ENCODE measurements at places on chromosomes 2 and 18.

DNA sequence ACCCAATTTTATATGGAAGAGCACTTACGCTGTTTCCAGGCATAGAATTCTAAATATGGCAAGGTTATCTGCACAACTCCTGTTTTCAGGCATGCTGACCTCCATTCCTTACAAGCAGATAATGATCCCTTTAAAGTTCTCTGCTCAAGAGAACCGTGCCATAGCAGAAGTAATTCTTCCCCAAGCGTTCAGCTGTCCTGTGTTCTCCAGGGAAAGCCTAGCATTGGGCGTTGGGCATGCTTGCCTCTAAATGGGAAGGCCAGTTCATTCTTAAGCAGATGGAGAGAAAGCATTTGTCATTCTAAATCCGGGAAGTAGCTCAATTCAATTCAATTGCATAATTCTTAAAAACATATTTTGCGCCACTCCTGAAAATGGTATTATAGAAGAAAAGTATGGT lies 55.7 kb upstream of the EML4 start:
- DNase-seq: no peak

- DNase-seq: no peak
These were observed 261.0 kb downstream of the ARHGAP15 start for GRCh38 chr2:143390171-143390570.

DNA sequence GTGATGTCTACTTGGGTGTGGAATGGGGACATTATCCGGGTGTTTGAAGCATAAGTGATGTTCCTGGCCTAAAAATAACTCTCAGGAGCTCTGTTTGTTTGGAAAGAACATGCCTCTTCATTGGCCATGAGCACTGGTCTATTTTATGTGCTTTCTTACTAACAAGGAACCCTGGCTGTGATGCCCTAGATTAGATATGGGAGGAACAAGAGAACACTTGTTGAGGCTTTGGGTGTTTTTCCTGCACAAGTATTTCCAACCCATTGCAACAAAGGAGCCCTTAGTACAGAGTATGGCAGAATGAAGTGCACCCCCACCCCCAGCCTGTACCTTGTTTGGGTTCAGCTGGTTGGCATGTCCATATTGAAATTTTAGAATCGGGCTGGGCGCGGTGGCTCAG lies 95.9 kb downstream of the SLC4A3 start:
- DNase-seq: no peak

GRCh38 chr2:85184990-85185389 lies 51.8 kb downstream of the TCF7L1 start:
- no peak for DNase-seq

GRCh38 chr2:14936426-14936825 lies 303.9 kb downstream of the LRATD1 start:
- no peak for DNase-seq

- DNase-seq: no peak
These were observed 14.7 kb upstream of the BCL11A start for GRCh38 chr2:60567919-60568768.

DNA sequence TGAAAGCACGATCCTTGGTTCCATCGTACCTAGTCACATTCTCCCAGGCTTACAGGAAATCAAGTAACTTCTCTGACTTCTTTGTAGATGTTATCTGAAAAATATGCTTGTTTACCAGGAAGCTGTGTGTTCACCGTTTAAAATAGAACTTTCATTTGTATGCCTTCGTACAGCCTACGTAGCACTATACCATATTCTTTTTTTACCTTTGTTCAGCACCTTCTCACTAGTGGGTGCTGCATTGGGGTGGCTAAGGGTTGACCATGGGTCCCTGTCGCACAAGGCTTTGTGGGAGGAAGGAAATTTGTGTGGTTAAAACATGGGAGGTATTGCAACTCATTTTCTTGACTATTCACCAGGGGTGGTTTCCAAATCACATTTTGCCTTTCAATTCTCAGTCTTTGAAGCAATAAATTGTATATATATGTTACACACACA lies 16.6 kb downstream of the MALT1 start:
- peak; percentile 55 for DNase-seq

DNA sequence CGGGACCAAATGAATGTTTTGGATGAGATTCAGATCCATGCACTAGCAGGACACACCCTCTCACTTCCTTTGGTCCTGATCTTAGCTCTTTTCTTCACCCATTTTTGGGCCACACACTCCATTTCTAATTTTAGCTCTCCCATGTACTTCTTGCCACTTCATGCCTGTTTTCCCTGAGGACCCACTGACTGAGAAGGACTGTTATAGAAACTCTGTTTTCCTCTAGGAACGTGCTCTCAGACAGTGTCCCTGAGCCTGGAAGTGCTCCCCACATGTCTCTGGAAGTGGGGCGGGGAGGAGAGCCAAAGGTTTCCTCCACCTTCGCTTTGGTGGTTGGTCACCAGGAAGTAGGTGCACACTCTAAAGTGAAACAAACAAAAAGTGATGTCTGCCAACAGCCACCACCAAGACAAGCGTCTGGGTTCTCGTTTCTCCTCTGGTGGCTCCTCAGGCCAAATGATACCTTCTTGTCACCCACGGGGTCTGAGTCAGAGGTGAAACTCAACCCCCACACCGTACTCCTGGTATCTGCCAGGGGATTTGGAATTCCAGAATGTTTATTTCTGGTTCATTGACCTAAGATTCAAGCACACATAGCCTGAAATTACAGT lies 74.7 kb downstream of the MERTK start:
- no peak for DNase-seq

DNA sequence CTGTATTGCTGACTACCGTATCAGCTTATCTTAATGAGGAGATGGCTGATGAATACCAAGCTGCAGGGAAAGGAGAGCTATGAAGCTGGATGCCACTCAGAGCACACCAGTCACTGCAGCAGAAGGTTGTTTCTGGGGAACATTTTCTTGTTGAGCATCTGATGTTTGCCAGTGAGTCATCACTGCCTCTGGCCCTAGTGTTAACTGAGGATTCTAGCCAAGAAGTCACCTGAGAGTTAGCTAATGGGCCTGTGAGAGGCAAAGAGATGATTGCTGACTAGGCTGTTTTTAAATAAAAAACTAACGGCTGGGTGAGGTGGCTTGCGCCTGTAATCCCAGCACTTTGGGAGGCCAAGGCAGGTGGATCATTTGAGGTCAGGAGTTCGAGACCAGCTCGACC lies 37.9 kb downstream of the CCDC150 start:
- DNase-seq: no peak

DNA sequence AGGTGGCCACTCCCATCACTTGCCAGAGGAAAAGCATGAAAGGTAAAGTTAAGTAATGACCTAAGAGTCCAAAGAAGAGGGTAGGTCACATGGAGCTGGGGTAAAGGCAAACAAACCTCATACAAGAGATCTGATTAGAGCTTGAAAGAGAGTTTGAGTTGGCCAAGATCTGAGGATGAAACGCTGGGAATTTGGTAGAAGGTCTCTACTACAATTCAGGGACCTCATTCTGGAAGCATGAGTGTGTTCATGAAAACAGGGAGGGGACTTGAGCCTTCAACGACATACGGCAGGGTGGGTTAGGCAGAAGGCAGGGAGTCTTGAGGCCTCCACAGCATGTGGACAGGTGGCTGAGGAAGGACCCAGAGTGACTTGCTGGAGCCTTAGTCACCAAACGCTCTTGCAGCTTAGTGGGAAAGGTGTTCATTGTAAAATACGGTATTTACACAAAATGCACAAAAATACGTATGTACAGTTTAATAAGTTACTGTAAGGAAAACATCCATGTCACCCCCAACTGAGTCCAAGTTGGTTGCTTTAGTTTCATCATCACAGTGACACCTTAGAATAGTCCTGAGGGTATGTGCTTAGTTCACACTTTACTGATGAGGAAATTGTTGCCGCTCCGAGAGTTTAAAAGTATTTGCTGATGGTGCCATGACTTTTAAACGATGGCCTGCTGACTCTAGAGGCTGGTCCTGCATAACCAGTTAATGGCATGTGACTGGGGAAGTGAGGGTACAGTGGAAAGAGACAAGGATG lies 5.0 kb upstream of the FARP2 start:
- no peak for DNase-seq

DNA sequence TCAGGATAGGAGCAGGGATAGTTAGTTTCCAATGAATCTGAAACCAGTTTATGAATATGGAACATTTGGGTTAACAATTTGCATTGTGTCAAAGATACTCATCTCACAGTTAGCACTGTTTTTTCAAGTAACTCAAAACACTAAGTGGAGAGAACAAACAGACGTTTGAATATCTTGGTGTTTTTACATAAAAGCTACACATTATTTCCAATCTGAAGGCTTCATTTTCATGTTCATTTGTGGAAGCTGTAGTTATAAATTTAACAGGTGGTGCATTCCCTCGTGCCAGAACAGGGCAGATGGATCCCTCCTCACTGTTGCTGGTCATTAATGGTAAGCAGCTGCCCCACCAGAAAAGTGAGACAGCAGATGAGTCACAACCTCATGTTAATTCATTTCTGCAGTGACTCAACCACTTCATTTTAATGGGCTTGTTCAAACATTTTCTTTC lies 286.9 kb downstream of the TMX3 start:
- no peak for DNase-seq

- DNase-seq: no peak
These were observed 193.5 kb upstream of the CHST9 start for GRCh38 chr18:27378431-27379095.

DNA sequence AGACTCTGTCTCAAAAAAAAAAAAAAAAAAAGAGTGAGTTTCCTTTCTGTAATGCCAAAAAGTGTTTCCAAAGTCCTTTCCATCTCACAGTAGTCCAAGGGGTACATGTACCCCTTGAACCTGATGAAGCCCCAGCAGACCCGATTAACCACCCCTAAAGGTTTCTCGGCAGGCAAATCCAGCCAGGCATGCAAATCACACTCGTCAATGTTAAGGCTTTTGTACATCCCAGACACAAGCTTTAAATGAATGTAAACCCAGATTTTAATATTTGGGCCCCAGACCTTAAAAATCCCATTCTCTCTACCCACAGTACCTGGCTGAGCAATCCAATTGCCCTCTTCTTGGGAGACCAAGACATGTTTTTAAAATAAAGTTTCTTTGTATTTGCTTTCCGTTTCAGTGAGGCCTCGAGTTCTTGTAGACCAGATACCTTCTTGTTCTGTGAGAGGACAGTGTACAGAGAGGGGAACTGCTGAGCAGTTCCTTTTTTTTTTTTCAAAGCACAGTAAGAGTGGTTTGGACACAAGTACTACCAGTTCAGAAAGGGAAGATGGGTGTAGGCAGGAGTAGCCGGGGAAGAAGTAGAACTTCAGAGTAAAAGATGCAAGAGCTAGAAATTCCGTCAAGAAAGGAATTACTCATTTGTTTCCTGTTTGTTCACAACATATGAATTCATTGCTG lies at the start of gene NLRC4:
Gene NLRC4 (minus strand): TSS at position 465 of the 684 bp plus-strand sequence. CDS start 8,111 bp downstream, outside the sequence.
- DNase-seq: no peak

DNA sequence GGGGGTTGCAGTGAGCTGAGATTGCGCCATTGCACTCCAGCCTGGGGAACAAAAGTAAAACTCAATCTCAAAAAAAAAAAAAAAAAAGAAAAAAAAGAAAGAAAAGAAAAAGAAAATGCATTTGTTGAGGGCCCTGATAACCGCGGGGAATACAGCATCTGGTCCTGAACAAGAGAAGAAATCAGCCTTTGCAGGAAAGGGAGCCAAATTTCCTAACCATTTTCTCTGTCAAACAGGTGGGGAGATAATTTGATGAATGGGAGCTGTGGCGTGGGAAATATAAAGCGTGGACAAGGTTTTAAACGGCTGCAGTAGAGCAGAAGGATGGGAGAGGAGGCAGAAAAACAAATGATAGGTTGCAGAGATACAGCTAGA lies 864 bp downstream of the E2F6 start:
- DNase-seq: no peak

- DNase-seq: no peak
These were observed 79.4 kb upstream of the DNAJC10 start for GRCh38 chr2:182636699-182637098.

- no peak for DNase-seq
These were observed 60.6 kb upstream of the TTC39C start for GRCh38 chr18:23953984-23954383.

GRCh38 chr2:199468561-199469513 lies 11.1 kb upstream of the SATB2 start:
- no peak for DNase-seq

- no peak for DNase-seq
These were observed 156.7 kb downstream of the GALNT3 start for GRCh38 chr2:165637396-165637795.

DNA sequence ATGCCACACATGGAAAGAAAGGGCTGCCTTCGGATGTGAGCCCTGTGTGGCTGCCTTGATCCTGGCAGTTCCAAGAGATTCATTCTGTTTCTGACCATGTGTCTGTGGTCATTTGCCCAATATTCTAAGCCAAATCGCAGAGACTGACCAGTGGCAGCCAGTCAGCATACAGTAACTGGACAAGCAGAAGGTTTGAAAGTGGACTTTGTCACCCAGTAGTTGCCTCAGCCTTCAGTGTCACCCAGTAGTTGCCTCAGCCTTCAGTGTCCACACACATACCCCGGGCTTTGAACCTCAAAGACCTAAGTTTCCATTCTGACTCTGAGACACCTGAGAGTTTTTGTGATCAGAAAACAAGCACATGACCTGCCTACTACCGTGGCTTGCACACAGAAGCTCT lies 5.0 kb downstream of the RFX8 start:
- DNase-seq: no peak

DNA sequence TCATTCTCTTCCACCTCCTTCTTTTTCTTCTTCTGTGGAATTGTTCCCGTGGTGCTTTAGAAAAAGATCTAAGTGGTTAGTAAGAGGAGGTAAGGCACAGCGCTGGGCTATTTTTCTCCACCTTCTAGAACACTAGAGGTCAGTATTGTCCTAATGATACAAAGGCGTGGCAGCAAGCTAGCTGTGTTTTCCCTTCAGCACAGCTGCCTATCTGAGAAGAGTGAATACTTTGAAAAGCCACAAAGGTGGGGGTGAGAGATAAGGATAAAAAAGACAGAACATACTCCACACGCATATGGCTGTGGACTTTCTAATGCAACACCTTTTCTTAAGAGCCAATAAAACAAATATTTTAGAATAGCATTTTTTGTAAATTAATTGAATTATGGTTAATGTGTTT lies 2.1 kb downstream of the CNTNAP5 start:
- DNase-seq: no peak
